NCI-H187 treated with DMSO at 0.1 percent for 48 hours (cell line): ENCODE measurements at places on chromosomes 11 and 22.

DNA sequence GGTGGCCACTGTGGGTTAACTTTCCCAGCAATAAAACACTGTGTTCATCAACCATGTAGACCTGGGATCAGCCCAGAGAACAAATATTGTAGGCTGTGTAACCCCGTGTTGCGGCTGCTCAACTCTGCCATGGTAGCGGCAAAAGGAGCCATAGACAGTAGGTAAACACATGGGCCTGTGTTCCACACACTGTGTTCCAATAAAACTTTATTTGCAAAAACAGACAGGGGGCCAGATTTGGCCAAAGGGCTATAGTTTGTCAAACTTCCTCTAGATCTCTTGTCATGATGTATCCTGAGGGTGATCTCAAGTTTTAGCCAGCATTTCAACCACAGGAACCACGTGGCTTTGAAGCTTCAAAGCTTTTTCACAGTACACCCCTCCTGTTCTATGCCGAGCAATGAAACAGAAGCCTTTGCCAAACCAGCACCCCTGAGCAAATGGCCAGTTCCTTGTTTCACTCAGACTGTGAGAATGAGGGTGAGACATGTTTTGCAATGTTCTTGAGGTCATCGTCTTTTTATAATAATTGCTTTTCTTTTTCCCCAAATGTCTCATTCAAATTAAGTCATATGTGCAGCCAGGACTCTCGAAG, 49.9 kb upstream of the FADD start:
- DNase-seq: no peak

DNA sequence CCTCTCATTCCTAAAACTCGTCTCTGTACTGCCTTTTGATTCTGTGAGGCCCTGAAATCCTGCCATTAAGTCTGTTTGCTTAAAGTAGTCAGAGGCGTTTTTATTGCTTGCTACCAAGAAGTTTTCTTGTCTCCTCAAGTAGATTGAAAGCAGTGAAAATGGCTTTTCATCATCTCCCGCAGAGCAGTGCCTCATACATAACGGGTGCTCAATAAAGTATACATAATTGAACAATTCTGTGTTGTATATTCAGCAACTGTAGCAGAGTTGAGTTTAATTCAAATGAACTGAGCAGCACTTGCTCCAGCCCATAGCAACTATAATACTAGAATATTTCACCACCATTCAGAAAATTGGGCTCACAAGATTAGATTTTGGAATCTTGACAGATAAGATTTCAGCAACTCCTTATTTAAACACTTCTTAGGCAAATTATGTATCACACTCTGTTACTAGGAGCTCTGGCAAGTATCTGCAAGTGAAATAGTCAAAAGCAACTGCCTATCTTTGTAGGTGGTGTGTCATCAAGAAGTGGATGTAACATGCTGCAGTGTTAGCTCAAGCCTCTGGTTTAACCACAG, 20.0 kb downstream of the FIBIN start:
- no peak for DNase-seq

GRCh38 chr22:48720662-48721394, 1106.8 kb downstream of the BRD1 start:
- DNase-seq: no peak

DNA sequence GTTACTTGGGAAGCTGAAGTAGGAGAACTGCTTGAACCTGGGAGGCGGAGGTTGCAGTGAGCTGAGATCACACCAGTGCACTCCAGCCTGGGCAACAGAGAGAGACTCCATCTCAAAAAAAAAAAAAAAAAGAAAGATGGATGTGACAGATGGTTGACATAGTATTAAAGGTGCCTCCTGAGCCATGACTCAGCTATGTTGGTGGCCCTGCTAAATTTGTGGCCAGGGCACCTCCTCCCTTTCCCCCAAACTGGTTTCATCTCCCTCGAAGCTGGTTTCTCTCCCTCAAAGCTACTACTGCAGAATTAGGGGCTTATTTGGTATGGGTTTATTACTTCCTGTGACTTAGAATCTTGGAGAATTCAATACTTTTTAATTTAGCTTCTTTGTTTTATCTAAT, 31.5 kb downstream of the SDHD start:
- DNase-seq: no peak

GRCh38 chr11:34972892-34973291, 56.5 kb downstream of the PDHX start:
- no peak for DNase-seq

GRCh38 chr22:36405671-36406538, 18.1 kb upstream of the MYH9 start:
- DNase-seq: no peak

- DNase-seq: no peak
These were observed 4.4 kb downstream of the TMEM258 start for GRCh38 chr11:61787928-61788491.

GRCh38 chr11:104823657-104824056, 74.6 kb downstream of the CASP12 start:
- no peak for DNase-seq

DNA sequence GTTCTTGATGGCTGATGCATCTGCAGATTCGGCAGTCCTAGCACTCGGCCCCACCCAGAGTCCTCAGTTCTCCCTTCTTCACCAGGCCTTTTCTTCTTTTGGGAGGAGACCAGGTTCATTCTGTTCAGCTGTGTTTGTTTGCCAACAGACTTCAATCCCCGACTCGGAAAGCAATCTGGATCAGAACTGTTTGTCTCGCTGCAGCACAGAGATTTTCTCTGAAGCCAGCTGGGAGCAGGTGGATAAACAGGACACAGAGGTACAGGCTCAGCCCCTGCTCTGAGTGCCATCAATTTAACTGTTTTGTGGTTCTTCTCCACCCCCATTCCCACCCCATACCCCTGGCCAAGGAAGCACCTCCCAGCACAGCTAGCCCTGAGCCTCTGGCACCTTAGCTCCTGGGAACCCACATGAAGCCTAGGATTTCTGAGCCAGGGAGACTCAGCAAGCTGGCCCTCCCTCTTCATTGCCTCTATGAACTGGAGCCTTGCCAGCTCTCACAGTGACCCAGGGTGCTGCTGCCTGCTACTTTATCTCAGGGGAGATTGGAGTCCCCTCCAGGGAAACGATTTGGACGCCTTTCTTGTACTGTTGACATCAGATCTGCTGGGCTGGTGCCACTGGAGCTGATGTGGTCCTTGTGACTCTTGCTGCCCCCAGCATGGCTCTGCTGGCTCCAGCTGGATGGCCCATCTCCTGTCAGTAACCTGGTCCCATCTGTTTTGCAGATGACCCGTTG, 58.2 kb upstream of the HORMAD2 start:
- no peak for DNase-seq

DNA sequence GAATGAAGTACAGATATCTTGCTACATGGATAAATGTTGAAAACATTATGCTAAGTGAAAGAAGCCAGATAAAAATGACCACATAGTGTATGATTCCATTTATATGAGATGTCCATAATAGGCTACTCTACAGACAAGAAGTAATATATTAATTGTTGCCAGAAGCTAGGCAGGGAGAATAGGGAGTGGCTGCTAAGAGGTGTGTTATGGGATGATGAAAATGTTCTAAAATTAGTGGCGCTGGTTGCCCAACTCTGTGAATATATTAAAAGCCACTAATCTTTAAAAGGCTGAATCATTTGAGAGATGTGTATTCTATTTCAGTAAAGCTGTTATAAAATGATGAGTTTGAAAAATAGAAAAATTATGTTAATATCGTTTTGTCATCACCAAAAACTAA, 144.4 kb downstream of the NCAM1 start:
- no peak for DNase-seq

DNA sequence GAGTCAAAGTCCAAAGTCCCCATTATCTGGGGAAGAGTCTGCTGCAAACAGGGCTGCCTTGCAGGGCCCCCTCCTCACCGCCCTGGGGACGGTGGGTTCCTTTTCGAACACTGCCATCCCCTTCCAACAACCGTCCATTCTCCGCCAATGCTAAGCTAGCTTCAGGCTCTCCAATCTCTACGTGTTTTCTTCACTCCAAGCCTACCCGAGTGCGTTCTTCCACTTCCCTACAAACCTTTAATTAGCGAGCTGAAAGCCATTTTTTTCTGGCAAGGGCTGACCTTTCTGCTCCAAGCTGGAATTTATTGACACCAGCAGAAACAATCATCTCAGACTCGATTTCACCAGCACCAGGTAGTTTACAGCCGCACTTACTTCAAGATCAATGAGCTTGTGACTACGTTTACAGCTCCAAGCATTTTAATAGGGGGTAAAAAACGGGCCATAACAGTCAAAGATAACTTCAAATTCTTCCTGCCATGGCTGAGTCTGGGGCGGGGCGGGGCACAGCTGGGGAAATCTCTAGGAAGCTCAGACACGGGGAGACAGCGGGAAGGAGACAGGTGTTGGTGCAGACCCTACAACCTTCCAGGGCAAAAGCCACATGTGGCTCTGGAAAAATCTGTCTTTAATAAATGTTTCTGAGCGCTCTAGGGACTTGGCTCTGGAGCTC, 82.2 kb downstream of the PHF21B start:
- DNase-seq: no peak

DNA sequence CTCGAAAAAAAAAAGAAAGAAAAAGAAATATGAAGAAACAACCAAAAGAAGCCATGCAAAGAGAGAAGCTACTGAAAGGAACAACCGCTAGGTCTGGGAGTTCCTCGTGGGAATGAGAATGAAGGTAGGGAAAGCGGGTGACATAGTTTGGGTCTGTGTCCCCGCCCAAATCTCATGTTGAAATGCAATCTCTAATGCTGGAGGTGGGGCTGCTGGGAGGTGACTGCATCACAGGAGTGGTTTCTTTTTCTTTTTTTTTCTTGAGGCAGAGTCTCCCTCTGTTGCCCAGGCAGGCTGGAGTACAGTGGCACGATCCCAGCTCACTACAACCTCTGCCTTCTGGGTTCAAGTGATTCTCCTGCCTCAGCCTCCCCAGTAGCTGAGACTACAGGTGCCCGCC, 9.7 kb upstream of the TXN2 start:
- DNase-seq: no peak

DNA sequence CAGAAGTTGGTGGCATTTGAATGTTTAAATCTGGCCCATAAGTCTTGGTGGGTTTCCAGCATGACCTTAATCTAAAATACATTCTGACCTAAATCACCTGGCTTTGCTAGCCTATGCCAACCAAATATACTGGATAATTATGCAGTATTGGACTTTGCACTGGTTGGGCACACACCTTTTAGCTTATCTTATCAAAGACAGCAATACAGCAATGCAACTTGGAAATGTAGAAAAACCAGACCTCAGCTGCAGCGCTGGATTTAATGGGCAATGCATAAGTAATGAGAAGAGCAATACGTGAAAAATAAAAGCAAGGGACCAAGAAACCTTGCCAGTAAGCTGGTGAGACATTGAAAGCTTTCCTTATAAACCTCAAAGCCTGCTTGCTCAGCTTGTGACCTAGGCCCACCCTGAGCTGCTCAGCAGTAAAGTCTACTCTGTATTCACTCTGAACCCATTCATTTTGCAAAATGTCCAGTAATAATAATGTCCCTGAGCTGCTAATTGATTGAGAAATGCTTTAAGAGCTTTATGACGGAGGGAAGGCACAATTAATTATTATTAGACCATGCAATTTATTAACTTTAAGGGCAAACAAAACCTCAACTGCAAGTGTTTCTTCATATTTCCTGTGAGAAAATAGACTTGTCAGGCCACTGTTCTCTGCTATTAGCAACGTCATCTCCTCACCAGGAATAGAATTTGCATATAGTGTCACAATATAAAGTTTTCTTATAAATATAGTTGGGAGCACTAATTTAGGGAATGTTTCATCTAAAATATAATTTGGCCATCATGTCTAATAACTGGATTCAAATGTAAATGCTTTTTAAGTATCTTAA, 49.4 kb upstream of the CEP295 start:
- no peak for DNase-seq

DNA sequence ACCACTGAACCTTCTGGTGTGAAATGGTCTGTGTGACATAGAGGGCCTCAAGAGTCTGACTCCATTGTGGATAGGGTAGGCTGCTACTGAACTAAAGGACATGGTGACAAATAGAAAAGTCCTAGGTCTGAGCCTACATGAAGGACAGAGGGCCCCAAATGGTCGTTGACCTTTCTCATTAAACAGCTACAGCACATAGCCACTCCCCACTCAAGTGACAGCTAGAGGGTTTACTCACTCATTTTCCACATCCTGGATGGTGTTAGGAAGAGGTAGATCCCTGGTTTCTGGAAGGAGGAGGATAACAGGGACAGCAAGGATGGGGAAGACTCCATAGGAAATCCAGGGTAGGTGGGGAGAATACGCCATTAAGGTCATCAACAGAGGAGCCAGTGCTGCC, 63.3 kb downstream of the SLC22A24 start:
- DNase-seq: no peak

GRCh38 chr11:48093323-48093722, 113.0 kb downstream of the PTPRJ start:
- DNase-seq: no peak

GRCh38 chr22:47069270-47069669, 306.8 kb downstream of the TBC1D22A start:
- DNase-seq: no peak
